ENCODE measurements at places on chromosomes 5 and 9.

GRCh38 chr5:149711338-149711737, 18.8 kb upstream of the PPARGC1B start:
- no peak for DNase-seq

GRCh38 chr5:109705596-109705995, 15.9 kb downstream of the MAN2A1 start:
- no peak for DNase-seq

DNA sequence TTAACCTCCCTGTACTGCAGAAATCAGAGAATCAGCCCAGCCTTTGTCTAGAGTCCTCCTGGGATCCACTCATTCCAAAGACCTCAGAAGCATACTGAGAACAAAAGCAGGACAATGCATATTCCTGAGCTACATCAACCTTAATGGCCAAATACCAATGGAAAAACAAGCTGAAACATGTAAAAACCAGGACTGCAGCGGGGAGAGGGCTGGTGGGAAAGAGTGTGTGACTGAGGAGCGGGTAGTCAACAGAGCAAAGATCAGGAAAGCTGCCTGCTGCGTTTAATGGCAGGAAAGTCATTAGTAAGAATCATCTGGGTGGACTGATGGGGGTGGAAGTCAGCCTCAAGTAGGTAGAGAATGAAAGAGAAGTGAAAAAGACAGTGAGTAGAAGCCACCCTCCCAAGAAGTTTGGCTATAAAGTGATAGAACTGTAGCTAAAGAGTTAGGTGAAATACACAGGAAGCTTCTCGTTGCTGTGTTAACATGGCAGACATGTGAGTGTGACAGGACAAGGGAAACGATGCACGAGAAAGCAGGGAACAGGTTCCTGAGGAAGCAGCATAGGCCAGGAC, 88.1 kb downstream of the OTULIN start:
- no peak for DNase-seq

- DNase-seq, result no peak
Measured at GRCh38 chr9:75935591-75935990, 45.1 kb downstream of the PCSK5 start.

- no peak for DNase-seq
Measured at GRCh38 chr5:87827539-87827938, 414.8 kb upstream of the CCNH start.

DNA sequence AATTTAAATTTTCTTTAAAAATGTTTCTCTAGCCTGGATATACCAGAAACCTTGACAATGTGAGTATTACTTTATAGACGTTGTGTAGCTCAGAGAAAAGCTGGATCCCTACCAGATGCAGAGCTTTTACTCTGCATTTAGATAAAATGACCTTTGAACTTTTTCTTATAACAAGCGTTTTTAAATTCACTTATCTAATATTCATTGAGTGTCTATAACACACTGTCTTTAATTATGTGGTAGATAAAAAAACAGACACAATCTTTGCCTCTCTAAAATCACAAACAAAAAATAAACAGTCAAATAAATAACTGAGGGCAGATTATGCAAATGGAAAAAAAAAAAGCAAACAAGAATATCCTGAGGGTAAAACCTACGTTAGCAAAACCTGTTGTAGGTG, 773.6 kb downstream of the CDH12 start:
- no peak for DNase-seq

DNA sequence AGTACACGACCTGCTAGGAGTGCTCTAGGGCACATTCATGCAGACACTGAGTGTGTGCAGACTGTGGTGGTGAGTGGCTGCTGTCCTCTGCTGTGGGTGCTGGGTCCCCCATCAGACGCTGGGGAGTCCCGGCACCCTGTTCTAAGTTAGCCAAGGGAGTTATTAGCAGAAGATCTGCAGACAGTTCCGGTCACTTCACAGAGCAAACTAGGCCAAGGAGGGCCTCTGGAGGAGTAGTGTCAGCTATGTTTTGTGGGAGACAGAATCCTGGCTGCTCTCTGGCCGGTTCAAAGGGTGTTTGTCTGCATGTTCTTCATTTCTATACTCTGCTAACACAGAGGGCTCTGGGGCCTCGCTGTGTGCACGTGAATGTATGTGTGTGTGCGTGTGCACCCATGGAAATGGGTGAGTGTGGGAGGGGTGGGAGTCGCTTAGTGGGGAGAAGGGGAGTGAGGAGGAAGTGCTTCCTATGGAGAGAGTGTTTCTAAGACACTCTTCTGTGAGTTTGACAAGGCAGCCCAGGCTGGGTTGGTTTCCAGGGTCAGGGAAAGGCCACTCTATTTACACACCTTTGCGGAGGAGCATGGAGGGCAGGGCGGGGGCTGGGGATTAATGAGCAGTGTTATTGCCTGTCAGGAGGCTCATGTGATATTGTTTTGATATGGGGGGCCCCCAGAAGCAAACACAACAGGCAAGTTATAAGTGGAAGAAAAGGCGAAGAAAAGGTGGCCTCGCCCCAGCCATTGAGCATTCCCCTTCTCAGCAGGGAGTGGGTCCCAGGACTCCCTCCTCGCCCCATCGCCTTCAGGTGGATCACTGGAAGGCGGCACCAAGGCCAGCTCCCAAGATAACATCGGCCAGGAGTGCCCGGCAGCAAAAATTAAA, 68.9 kb downstream of the MACROH2A1 start:
- DNase-seq, result no peak

- no peak for DNase-seq
Measured at GRCh38 chr5:51829230-51829629, 446.0 kb downstream of the ISL1 start.

DNA sequence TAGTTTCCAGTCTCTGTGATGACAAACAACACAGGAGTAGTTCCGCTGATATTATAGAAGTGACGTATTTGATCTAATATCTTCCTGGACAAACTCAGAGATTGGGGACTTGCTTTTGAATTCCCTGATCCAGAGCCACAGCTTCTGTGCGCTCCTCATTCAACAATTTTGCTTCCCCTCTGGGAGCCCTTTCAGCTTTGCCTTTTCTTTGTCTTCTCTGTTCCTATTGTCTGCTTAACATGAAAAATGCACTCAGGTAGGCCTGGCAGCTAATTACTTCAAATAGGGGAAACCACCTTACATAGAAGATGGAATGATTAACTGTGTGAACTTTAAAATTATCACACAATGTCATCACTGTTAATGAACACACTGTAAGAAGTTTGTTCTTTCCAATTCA, 192.9 kb downstream of the EPB41L4A start:
- no peak for DNase-seq

GRCh38 chr5:7869474-7870136, 657 bp downstream of the MTRR start:
- DNase-seq, result no peak

DNA sequence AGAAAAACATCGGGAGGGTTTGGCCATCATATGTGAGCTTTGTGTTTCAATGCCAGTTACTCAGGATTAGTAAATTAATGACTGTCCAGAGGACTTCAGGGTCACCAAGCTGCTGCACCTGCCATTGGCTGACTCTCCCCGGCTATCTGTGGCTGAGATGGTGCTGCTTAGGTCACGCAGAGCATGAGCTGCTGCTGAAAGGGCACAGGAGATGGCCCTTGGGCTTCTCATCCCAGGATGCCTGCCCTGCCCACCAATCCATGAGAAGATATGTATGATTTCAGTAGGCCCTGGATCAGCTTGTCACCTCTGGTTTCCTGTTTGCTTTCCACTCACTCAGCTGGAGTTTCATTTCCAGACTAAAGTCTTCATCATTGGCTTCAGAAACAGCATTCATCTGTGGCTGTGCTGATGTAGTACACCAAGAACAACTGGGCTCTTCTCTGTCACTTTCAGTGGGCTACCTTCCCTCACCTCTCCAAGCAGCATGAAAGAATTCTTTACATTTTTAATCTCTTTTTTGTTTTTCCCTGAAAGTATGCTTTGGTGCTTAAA, 2.4 kb upstream of the CATSPER3 start:
- no peak for DNase-seq

- no peak for DNase-seq
Measured at GRCh38 chr9:81716409-81716808, 27.1 kb upstream of the TLE1 start.

DNA sequence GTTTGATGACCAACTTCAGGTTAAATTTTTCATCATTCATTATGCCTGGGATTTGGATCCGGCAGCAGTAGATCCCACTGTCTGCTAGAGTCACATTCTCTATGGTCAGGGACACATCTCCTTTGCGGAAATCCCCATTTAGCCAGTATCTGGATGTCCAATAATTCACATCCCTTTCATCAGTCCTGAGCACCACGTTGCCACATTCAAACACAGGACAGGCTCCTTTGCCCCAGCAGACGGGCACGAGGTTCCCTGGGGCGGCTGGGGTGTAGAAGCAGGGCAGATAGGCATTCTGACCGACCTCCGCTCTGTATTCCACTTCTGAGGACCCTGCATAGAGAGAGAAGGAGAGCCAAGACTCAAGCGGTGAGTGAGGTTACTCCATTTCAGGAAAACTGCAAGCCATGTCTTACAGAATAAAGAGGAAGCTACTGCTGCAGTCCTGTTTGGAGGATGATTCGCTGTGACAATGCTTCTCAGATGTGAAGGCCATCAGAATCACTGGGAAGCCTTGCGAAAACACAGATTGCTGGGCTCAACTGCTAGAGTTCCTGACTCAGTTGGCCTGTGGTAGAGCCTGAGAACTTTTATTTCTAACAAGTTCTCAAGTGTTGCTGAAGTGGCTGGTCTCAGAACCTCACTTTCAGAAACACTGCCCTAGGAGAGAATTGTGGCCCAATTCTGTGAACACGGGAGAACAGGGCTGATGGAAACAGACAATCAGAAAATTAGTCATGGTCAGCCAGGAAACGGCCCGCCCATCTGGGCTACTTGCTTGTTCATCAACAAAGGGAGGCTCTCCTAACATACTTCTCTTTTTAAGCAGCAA, 2.0 kb downstream of the HAVCR2 start:
- DNase-seq, result peak; percentile 61

GRCh38 chr5:41670216-41670615, 159.8 kb upstream of the PLCXD3 start:
- DNase-seq, result no peak

GRCh38 chr5:179250561-179251225, 94.6 kb downstream of the ADAMTS2 start:
- DNase-seq, result no peak

- DNase-seq, result no peak
Measured at GRCh38 chr9:2109069-2109650, 94.0 kb downstream of the SMARCA2 start.

DNA sequence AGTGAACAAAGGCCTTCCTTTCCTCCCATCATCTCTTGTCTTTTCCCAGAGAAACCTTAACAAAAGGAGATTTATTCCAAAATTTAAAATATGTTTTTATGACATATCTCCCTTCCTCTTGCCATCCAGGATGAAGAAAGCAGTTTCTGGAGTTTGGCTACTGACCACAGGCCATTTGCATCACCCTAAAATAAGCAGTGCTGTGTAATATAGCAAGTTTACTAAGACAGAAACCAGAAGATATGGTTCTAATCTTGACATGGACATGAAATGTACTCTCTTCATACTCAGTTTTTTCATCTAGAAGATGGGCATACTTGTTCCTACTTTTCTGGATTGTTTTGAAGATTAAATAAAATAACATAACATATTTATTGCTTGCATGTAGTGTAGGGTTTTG, 50.2 kb upstream of the ZFAND5 start:
- no peak for DNase-seq

GRCh38 chr5:103476811-103477210, 85.8 kb downstream of the NUDT12 start:
- no peak for DNase-seq

GRCh38 chr5:169580964-169581363, 2.6 kb upstream of the SPDL1 start:
- DNase-seq, result no peak

- DNase-seq, result no peak
Measured at GRCh38 chr5:123585871-123586270, 73.9 kb downstream of the CSNK1G3 start.

- no peak for DNase-seq
Measured at GRCh38 chr5:39675676-39676075, 250.9 kb upstream of the DAB2 start.

DNA sequence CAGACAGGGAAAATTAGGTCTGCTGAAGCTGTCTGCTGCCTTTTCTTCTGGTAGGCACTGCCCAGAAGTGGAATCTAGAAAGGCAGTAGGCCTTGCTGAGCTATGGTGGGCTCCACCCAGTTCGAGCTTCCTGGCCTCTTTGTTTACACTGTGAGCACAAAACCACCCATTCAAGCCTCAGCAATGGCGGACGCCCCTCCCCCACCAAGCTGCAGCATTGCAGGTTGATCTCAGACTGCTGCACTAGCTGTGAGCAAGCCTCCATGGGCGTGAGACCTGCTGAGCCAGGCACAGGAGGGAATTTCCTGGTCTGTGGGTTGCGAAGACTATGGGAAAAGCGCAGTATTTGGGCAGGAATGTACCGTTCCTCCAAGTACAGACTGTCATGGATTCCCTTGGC, 18.5 kb downstream of the AGTPBP1 start:
- DNase-seq, result peak; percentile 64

- no peak for DNase-seq
Measured at GRCh38 chr9:93820667-93821306, 134.4 kb downstream of the BARX1 start.

DNA sequence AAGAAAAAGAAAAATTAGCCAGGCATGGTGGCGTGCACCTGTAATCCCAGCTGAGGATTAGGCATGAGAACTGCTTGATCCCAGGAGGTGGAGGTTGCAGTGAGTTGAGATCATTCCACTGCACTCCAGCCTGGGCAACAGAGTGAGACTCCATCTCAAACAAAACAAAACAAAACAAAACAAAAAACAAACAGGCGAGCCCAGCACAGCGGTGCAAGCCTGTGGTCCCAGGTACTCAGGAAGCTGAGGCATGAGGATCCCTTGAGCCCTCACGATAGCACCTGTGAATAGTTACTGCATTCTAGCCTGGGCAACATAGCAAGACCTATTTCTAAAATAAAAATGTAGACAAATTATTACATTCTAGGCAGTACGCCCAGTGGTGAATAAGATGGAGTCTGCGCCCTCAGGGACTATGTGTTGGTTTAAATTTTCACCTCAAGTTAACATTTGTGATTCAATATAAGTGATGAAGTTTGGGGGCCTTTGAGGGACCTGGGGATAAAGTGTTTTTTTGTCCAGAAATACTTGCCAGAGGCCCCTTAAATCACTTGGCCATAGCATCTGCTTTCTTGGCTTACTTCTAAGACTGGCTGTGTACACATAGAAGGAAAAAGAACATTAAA, 3.4 kb upstream of the GAPVD1 start:
- no peak for DNase-seq

- DNase-seq, result no peak
Measured at GRCh38 chr5:167652690-167653089, 638.8 kb upstream of the WWC1 start.

DNA sequence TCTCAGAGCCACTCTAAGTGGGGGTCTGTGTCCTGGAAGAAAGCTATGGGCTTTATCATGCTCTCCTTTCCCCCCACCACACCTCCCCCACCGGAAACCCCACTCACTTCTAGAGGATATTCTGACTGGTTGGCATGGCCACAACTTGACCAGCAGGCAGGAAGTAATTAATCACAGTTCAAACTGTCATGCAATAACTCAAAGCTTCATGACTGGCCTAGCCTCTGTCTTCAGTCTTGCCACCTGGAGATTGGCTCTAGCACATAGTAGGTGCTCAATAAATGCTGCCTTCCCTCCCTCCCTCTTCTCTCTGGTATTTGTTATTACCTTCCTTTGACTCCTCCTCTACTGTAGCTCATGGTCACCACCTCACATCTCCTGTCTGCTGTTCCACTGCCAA, 124.7 kb downstream of the GABBR2 start:
- DNase-seq, result no peak

Measured in CD4-positive, alpha-beta T cell treated with Interleukin-1 beta for 1 hour (primary cell).